ENCODE measurements at places on chromosomes 2 and 18.

DNA sequence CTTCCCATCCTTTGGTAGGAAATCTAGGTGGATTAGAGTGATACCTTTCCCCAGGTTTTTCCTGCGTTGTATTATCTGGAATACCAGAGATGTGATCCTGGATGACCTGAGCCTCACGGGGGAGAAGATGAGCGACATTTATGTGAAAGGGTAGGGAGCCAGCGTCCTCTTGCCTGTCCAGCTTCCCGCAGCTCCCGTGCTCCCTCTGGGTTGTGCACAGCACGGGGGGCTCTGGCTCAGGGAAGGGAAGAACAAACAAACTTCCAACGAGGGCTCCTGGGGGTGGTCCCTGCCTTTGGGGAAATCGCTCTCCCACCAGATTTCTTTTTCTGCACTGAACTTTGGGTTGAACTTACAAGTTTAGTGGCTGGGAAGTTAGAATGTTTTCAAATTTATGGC, 215.7 kb downstream of the DYSF start:
- H3K27me3 ChIP-seq: no peaks in the 10 kb centered on the region
- no peak overlapping the region for H3K4me3 ChIP-seq
- no peak overlapping the region for H3K27ac ChIP-seq
- no peaks in the 10 kb centered on the region for H3K4me1 ChIP-seq

GRCh38 chr18:21191596-21192307, 50.3 kb upstream of the GREB1L start:
- DNase-seq: peak; percentile 46
- peaks cover 10% of the 10 kb centered on the region for H3K27me3 ChIP-seq
- no peaks in the 10 kb centered on the region for H3K36me3 ChIP-seq
- no peak overlapping the region for H3K4me3 ChIP-seq
- no peak overlapping the region for H3K27ac ChIP-seq
- H3K4me1 ChIP-seq: no peaks in the 10 kb centered on the region

DNA sequence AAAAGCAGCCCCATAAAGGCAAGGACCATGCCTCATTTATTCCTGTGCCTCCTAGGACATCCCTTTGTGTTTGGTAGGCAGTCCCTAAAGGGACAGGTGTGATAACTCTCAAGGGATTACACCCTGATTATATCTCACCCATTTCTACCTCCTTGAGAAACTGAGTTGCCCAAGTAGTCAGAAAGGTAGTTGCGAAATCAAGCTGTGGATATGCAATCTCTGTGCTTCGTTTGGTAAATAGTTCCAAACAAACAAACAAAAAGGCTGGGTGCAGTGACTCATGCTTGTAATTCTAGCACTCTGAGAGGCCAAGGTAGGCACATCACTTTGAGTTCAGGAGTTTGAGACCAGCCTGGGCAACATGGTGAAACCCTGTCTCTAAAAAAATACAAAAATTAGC, 100.2 kb upstream of the ARL5A start:
- H3K27me3 ChIP-seq: peaks cover 17% of the 10 kb centered on the region
- H3K4me3 ChIP-seq: no peak overlapping the region
- no peaks in the 10 kb centered on the region for H3K36me3 ChIP-seq
- no peak overlapping the region for H3K27ac ChIP-seq
- no peaks in the 10 kb centered on the region for H3K4me1 ChIP-seq

GRCh38 chr2:161415987-161416707, at the start of gene TBR1:
Gene TBR1, plus strand, starts transcription at chr2:161416297. Its CDS starts 114 bp downstream, at chr2:161416411.
- peaks cover 58% of the 10 kb centered on the region for H3K27me3 ChIP-seq
- DNase-seq: peak; percentile 42
- peak within 1 kb of the TSS; percentile 52 for H3K4me3 ChIP-seq

- DNase-seq: no peak
- peaks cover 2% of the 10 kb centered on the region for H3K27me3 ChIP-seq
- no peaks in the 10 kb centered on the region for H3K36me3 ChIP-seq
- H3K4me1 ChIP-seq: no peaks in the 10 kb centered on the region
- H3K4me3 ChIP-seq: no peak overlapping the region
- H3K27ac ChIP-seq: no peak overlapping the region
Observed at GRCh38 chr2:221346411-221346810, 225.7 kb downstream of the EPHA4 start.

DNA sequence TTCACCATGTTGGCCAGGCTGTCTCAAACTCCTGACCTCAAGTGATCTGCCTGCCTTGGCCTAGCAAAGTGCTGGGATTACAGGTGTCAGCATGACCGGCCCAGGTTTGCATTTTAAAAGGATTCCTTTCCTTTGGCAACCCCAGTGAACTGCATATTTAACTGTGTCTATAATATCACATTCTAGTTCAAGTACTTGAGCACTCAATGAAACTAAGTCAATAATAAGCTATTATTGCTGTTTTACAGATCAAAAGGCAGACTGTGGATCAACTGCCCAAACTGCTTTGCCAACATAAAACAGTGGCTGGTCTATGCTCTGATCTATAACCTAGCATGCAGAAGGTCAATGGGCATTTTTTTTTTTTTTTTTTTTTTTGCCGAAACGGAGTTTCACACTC, 144.5 kb downstream of the USP34 start:
- no peaks in the 10 kb centered on the region for H3K27me3 ChIP-seq
- H3K27ac ChIP-seq: no peak overlapping the region
- no peak overlapping the region for H3K4me3 ChIP-seq
- H3K36me3 ChIP-seq: peaks cover 25% of the 10 kb centered on the region
- H3K4me1 ChIP-seq: peaks cover 19% of the 10 kb centered on the region

DNA sequence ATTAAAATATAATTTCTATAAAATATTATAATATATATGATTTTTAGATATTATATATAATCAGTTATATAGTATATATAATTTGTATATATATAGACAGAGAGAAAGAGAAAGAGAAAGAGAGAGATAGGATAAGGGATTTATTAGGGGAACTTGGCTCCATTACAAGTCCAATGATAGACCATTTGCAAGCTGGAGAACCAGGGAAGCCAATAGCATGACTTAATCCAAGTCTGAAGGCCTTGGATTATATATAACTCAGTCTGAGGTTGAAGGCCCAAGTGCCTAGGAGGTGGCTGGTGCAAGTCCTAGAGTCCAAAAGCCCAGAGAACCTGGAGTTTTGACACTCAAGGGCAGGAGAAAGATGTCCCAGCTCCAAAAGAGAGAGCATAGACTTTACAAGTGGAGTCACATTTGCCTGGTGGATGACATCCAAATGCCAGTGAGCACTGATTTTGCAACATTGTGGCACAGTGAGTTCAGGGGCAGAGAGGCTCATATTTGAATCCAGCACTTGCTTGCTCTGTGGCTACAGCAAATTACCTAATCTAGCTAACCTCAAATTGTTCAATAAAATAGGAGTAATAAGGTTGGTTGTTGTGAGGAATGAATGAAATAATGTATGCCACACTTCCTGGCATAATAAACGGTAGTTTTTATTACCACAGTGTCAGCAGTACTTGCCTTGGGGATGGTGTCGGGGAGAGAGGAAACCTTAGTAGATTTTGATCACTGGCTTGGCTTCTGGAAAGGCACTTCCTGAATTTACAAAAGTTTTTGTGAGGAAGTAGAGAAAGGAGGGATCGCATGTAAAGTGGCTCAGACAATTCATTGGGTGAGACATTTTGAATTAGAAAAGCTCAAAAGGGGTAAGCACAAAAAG, 69.6 kb upstream of the CD28 start:
- no peak overlapping the region for H3K4me3 ChIP-seq
- H3K36me3 ChIP-seq: no peaks in the 10 kb centered on the region
- H3K27ac ChIP-seq: peak overlapping the region; percentile 41
- H3K4me1 ChIP-seq: peaks cover 21% of the 10 kb centered on the region
- H3K27me3 ChIP-seq: no peaks in the 10 kb centered on the region
- no peak for DNase-seq

DNA sequence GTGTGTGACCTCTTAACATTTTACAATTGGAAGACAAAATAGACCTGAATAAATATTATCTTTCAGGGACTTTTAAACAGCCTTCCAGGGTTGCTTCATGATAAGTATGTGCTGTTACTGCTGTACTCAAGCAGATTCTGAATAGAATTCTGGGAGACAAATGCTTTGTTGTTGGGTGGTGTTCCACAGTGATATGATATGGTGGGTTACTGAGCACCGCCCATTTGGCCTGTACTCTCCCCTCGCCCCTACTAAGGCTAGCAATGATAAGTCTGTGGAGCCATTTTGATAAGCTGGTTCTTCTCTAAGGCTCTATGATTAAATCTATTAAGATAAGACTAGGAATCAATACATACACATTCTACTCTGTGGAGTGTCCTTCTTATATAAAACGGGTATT, 89.8 kb upstream of the ITGA4 start:
- DNase-seq: no peak
- H3K27me3 ChIP-seq: no peaks in the 10 kb centered on the region
- peaks cover 16% of the 10 kb centered on the region for H3K4me1 ChIP-seq
- no peak overlapping the region for H3K27ac ChIP-seq
- H3K4me3 ChIP-seq: no peak overlapping the region

DNA sequence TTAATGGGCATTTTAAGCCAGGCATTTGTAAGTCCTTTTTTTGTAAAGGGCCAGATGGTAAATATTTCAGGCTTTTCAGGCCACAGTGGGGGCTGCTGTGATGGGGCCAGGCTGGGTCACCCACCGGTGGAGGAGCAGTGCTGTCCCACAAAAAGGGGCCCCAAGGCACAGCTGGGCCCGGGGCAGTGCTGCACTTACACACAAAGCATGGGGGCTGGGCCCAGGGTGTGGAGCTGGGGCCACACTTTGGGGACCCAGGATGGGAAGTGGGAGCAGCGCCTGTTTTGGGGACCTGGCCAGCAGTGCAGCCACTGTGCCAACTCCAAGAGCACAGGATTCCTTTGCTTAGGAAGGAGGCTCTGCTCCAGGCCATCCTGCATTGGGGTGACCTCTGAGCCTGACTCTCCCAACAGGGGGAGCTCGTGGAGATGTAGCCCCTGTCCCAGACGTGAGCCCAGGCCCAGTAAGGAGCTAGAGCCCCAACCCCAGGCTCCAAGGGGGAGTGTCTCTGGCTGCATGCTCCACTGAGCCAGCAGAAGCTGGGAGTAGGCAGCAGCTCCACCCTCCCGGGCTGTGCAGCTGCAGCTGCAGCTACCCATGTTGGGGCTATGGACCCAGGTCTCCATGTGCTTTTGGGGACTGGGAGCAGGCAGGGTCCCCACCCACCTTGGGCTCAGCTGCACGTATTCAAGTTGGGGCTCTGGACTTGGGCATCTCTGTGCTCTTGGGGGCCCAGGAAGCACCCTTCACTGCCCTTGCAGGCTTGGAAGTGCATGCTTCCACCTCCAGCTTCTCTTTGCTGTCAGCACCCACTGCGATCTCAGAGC, 1036.5 kb upstream of the CNTNAP5 start:
- no peak overlapping the region for H3K4me3 ChIP-seq
- no peaks in the 10 kb centered on the region for H3K36me3 ChIP-seq
- no peaks in the 10 kb centered on the region for H3K27me3 ChIP-seq
- DNase-seq: no peak
- H3K4me1 ChIP-seq: no peaks in the 10 kb centered on the region
- no peak overlapping the region for H3K27ac ChIP-seq

- no peak overlapping the region for H3K27ac ChIP-seq
- H3K4me1 ChIP-seq: no peaks in the 10 kb centered on the region
- DNase-seq: no peak
- no peak overlapping the region for H3K4me3 ChIP-seq
- no peaks in the 10 kb centered on the region for H3K27me3 ChIP-seq
Observed at GRCh38 chr2:77579076-77579769, 57.0 kb upstream of the LRRTM4 start.

DNA sequence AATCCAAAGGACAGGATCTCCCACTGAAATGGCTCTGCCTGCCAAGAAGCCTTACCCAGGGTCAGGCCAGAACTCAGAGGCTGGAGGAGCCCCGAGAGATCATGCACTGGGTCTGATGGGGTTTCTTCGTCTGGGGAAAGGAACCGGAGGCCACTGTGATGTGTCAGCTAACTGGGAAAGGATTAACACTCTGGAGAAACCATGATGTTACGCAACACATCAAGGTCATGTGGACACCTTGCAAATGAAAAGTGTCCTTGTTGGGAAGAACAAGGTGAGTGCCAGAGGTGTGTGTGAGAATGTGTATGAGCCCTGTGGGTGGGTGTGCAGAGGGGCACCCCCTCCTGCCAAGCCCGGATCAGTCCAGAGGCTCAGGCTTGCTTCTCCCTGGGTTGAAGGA, 86.9 kb downstream of the CRACDL start:
- DNase-seq: no peak
- no peak overlapping the region for H3K4me3 ChIP-seq

GRCh38 chr18:72871091-72871490, 3.3 kb upstream of the NETO1 start:
- peaks cover 23% of the 10 kb centered on the region for H3K27me3 ChIP-seq
- H3K36me3 ChIP-seq: no peaks in the 10 kb centered on the region
- DNase-seq: no peak
- H3K4me1 ChIP-seq: peaks cover 5% of the 10 kb centered on the region
- no peak overlapping the region for H3K4me3 ChIP-seq

- H3K4me3 ChIP-seq: peak overlapping the region; percentile 15
- H3K4me1 ChIP-seq: peaks cover 45% of the 10 kb centered on the region
- H3K27me3 ChIP-seq: no peaks in the 10 kb centered on the region
- DNase-seq: peak; percentile 87
- H3K27ac ChIP-seq: peak overlapping the region; percentile 92
Observed at GRCh38 chr2:39128919-39129391, 8.1 kb upstream of the SOS1 start.

GRCh38 chr2:14896330-14897030, 264.0 kb downstream of the LRATD1 start:
- H3K4me3 ChIP-seq: no peak overlapping the region
- H3K27me3 ChIP-seq: peaks cover 3% of the 10 kb centered on the region
- DNase-seq: no peak
- H3K4me1 ChIP-seq: no peaks in the 10 kb centered on the region
- H3K27ac ChIP-seq: no peak overlapping the region
- no peaks in the 10 kb centered on the region for H3K36me3 ChIP-seq

GRCh38 chr18:28469946-28470345, 293.0 kb upstream of the CDH2 start:
- H3K27ac ChIP-seq: no peak overlapping the region
- no peak for DNase-seq
- H3K4me1 ChIP-seq: no peaks in the 10 kb centered on the region
- no peaks in the 10 kb centered on the region for H3K36me3 ChIP-seq

All from activated CD8-positive, alpha-beta T cell treated with anti-CD3 and anti-CD28 coated beads for 36 hours (primary cell).